ENCODE measurements at places on chromosomes 6 and 20.

- DNase-seq = no peak
These were observed 32.1 kb downstream of the BEND3 start for GRCh38 chr6:107083047-107083768.

DNA sequence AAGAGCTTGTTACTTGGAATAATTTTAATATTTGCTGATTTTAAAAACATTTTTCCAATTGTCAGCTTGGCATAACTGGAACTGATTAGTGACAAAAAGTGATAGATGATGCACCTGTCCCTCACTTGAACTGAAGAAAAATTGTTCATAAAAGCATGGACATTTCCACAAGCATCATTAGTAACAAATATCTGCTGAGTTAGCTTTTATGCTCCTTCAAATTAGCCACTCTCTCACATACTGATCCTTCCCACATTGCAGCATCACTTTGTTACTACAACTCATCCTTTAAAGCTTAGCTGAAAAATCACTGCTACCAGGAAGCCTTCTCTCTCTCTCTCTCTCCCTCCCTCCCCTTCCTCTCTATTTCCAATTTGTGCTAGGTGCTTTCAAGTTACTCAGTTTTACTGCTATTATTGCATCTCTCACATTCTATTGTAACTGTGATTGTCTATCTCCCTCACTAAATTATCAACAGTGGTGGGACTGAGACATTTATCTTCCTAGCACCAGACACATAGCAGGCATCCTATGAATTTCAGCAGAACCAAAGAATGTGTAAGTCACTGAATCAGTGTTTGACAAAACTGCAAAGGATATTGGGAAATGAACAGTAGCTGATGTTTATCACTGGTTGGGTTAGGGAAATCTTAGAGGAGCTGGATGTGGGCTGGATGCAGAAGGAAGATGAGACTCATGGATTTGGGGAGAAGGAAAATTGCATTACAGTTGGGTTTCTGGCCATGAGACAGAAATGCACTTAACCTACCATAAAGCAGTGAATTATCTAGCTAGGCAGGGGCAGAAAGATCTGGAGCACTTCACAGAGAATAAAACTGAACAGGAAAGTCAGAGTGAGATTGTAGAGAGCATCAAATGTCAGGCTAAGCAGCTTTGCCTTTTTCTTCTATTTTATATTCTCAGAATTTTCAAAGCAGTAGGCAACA lies 128.4 kb upstream of the PLN start:
- DNase-seq = no peak

DNA sequence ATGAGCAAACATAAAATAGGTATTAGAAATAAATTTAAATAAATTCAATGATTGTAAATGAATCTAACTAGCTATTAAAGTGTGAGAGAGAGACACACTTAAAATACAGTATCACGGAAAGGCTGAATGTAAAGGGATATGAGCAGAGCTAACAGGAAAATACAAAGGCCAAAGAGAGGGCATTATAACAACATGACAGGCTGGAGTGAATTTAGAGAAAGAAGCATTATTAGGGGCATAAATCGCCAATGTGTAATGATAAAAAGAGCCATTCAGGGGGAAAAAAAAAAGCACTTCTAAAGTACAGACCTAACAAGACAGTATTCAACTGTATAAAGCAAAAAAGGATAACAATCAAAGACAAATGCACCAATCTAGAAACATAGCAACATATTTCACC lies 28.1 kb downstream of the DACT2 start:
- DNase-seq = no peak

GRCh38 chr6:43980004-43980795 lies 147.1 kb downstream of the MRPL14 start:
- no peak for DNase-seq

- DNase-seq = no peak
These were observed 80.2 kb upstream of the ASF1A start for GRCh38 chr6:118813775-118814174.

DNA sequence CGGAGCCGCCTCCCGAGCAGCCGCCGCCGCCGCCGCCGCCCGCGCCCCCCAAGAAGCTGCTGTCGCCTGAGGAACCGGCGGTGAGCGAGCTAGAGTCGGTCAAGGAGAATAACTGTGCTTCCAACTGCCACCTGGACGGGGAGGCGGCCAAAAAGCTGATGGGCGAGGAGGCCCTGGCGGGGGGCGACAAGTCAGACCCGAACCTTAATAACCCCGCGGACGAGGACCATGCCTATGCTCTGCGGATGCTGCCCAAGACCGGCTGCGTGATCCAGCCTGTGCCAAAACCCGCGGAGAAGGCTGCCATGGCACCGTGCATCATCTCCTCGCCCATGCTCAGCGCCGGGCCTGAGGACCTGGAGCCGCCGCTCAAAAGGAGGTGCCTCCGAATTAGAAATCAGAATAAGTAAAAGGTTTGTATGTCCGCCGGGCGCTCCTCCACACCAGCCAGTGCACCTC lies 145.2 kb downstream of the SOBP start:
- DNase-seq = no peak

GRCh38 chr6:83921315-83921714 lies 61.8 kb downstream of the CYB5R4 start:
- no peak for DNase-seq

DNA sequence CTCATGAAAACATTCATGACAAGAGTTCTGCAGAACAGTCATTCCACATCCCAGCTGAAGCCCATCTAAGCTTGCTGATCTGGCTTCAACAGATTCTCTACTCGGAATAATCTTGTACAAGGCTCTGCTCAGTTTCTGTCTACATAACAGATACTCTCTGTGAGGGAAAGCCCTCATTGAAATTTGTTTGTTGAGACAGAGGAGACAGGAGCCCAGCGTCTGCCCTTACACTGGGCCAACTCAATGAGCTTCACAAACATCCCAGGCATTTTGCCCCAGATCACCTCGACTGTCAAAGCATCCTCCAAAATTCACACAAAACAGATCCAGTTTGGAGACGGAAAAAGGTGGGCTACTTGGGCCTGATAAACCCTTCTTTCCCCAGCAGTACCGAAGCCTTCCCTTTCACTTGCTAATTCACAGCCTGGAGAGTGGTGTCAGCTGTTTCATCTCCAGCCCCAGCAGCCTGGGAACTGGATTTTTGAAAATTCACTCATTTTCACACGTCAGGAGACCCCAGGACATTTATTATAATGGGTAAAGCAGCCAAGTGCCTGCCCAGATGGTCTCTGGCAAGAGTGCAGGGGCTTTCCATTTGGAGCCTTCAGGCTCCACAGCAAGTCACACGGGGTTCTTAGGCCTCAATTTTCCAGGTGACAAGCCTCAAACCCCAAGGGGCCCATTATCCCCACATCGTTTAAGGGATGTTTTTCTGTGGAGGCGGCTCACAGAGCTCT lies 7.3 kb downstream of the CCDC167 start:
- DNase-seq = no peak

DNA sequence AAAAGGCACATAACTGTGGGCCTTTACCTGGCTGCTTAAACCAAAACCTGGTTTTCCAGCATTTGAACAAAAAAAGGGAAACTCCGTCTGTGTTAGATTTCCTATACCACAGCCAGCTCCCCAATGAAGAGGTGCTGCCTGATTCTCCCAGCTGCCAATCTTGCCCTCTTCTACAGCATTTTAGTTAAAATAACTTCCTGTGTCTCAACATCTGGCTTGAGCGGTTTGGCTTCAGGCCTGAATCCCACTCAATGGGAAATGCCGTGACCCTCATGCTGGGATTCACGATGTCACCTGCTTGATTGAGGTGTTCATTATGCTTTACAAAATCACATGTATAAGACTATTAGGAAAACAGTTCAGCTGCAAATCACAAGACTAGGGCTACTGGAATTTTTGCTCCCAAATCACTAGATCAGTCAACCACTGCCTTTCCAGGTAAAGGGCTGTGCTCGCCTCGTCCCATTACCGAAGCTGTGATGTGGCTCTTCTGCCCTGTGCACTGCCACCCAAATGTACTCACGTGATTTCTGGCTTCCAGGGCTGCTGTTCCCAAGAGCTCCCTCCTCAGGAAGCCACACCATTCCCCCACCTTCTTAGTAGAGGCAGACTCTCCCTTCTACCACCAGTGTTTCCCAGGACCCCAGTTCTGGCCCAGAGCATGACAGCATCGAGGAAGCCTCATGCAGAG lies 94.6 kb downstream of the PSMG4 start:
- DNase-seq = no peak

DNA sequence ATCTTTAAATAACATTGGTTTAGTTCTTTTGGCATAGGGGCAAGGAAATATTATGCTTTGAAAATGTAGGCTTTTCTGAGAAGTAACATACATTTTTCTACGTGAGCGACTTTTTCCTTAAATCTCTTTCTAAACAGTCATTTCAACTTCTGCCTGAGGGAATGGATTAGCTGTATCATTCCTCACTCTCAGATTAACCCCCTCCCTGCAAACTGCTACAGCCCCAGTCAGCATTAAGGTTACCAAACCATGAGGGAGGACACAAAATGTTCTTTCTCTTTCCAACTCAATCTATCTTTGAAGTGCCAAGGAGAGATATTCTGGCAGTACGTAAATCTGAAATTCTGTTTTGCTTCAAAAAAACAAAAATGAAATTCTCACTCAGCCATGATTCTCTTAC lies 231.3 kb upstream of the FLRT3 start:
- no peak for DNase-seq

- no peak for DNase-seq
These were observed 12.6 kb downstream of the CYP24A1 start for GRCh38 chr20:54161008-54161820.

DNA sequence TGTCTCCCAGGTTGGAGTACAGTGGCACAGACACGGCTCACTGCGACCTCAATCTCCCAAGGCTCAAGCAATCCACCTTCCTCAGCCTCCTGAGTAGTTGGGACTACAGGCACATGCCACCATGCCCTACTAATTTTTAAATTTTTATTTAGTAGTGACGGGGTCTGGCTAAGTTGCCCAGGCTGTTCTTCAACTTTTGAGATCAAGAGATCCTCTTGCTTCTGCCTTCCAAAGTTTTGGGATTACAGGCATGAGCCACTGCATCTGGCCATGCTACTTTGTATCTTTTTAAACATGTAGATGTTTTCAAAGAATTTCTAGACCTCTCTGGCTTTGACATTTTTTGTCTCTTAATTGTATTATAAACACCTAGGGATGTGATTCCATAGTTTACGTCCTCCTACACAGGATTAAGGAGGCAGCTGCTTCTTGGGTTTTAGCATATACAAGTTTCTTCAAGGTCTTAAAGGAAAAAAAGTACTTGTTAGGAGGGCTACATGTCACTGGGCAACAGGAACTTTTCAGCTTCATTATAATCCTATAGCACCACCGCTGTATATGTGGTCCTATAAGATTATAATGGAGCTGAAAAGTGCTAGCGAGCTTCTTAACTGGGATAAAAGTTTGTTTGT lies 1.3 kb downstream of the ADAT2 start:
- DNase-seq = no peak

DNA sequence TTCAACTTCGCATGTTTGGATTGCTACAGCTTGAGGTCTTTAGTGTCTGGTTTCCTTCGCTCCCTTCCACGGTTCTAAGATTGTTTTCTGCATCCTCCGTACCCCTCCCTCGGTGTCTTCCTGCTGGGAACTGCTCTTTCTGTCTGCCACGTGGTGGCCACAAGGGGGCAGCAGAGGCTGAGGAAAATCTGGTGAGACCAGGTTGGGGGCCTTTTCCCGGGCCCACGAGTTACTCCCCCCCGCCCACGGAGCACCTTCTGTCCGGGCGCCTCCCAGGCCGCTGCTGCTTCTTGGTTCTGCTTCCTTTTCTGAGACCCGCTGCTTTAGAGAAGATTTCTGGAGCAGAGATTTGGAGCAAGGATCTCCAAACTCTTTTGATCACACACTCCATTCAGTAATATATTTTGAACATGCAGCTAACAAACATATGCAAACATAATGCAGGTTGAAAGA lies 21.1 kb upstream of the NOTCH4 start:
- peak; percentile 29 for DNase-seq

- DNase-seq = no peak
These were observed 33.2 kb upstream of the SNX9 start for GRCh38 chr6:157789861-157790260.

DNA sequence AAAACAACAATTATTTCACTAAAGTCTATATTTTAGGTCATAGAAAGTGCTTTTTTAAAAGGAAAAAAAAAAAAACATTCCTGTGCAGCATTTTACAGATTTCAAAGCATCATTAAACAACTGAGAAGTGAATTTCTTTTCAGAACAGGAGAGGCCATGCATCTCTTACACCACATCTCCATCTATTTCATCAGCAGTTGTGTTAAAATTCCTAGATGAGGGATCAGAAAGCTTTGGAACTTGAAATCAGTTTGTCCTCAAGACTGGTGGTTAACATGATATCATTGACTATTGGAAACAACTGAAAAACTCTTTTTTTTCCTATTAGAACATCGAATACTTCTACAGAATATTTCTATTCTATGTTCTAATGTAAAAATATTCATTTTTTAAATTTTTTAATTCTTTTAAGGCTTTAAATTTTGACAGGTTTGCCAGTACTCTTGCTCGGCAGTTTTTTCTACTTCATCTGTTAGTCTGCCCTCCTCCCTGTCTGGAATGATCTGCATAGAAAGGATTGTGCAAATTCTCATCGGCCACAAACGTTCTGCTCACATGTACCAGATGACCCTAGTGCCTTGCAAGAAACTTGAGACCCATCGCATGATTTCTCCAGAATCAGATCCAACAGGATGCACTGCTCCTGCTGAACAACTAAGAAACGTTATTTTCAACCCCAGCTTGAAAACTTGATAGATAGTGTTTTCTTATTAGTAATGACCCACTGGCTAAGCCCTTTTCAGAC lies 411.0 kb upstream of the AGPAT4 start:
- no peak for DNase-seq

GRCh38 chr20:36183155-36183944 lies 28.8 kb downstream of the EPB41L1 start:
- DNase-seq = no peak

- no peak for DNase-seq
These were observed 1.8 kb downstream of the SNRNP48 start for GRCh38 chr6:7591770-7592169.

- DNase-seq = no peak
These were observed 264.6 kb downstream of the FRK start for GRCh38 chr6:115796061-115796460.

DNA sequence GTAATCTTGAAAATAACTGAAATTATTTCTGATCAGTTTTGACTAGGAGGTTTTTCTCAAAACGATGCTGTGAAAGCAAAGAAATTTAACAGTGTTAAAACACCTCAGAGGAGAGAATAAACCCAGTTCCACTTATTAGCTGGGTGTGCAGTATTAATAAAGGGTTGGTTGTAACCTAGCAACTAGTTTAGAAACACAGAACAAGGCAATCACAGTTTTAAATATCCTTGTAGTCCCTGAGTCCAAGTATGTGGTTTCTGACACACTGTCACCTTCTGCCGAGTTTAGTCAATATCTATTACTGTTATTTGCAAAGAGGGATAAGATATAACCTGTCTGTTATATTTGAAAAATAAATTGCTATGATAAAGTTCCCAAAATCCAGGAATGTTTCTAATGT lies 70.2 kb upstream of the INSM1 start:
- DNase-seq = no peak

DNA sequence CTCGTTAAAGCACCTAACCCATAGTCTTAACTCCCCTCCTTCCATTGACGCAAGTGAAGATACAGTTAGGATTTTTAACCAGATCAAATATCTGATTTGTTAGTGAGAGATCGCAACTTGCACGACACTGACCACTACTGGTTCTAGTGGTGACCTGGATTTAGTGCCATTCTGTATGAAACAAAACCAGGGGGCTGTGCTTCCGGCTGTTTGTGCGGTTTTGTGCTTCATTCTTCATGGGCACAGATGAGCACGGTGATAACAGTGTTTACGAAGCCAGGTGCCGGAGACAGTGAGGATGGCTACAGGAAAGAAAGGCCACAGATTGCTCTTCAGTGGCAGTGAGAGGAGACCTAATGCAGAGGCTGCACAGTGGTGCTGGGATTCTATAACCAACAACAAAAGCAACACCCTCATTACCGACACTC lies 75.5 kb downstream of the NOL4L start:
- no peak for DNase-seq

GRCh38 chr20:7723284-7723683 lies 217.0 kb downstream of the HAO1 start:
- no peak for DNase-seq
